Activated T-helper 1 cell treated with anti-CD3 and anti-CD28 coated beads, Interleukin-12 subunit alpha, Interleukin-12 subunit beta, Interleukin-2, Interleukin-4 antibody, amounts not matched to agents 30 ng/mL and 10 ng/mL and 1 ng/mL, durations not matched to agents 14 hours and 24 hours and 36 hours (primary cell): ENCODE measurements at places on chromosomes 12 and 14. TPM values are rescaled to one million over a fixed set of nuclear protein-coding genes. Genes with fewer than 3 reads are reported as not detected.

Gene GLS2
- 1.5 and 2.6 TPM in 2 replicates for total RNA-seq

Gene EIF4B
- total RNA-seq: 463 and 473 TPM in 2 replicates

Gene TMTC3
- total RNA-seq: 6.9 and 7.1 TPM in 2 replicates

Gene SALL2
- 1.3 and 1.6 TPM in 2 replicates for total RNA-seq

Gene TMEM260
- total RNA-seq: 14.2 and 17.2 TPM in 2 replicates
